NCI-H446 treated with DMSO at 0.1 percent for 48 hours (cell line): ENCODE measurements at places on chromosomes 2 and 18.

GRCh38 chr18:48869591-48869990, 81.2 kb downstream of the SMAD7 start:
- DNase-seq, result no peak

DNA sequence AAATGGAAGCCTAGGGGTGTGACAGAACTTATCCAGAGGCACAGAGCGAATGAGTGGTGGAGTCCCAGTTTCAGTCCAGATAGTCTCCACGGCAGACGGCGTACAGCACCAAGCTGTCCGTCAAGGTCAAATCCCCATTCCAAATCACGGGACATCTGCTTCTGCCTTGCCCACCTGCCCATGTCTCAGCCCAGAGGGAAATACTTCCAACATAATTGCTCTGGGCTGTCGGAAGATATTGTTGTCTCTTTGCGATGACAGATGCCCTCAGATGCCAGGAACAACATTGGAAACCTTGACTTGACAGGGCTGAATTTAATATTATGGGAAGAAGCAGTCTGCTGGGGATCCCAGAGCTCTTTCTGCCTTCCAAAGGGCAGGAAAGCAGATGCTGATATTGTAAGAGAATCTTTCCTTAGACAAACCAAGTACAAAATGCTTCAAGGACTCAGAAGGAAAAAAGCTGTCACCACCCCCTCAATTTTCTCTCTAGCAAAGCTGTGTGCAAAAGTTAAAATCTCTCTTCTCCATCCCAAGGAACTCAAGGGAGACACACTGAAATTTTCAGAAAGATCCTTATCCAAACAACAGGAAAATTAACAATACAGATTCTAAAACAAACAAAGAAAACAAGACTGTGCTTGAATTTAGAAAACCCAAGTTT, 364.0 kb downstream of the LRATD1 start:
- peak; percentile 21 for DNase-seq

DNA sequence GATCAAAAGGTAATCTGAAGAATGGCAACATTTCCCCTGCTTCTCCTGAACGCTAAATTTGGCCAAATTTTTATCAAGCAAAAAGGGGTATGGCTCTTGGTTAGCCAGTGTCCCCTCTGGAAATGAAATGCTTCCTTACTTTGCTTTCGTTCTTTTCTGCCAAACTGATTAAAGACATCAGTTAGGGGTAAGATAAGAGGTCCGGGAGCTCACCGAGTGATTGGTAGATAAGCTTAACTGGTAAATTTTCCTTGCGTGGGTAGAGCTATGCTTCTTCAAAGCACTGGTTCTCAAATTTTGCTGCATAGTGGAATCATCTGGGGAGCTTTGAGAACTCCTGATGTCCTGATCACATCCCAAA, 62.7 kb upstream of the MAPRE2 start:
- DNase-seq, result no peak

GRCh38 chr2:44578471-44579093, 216.8 kb downstream of the CAMKMT start:
- DNase-seq, result no peak

DNA sequence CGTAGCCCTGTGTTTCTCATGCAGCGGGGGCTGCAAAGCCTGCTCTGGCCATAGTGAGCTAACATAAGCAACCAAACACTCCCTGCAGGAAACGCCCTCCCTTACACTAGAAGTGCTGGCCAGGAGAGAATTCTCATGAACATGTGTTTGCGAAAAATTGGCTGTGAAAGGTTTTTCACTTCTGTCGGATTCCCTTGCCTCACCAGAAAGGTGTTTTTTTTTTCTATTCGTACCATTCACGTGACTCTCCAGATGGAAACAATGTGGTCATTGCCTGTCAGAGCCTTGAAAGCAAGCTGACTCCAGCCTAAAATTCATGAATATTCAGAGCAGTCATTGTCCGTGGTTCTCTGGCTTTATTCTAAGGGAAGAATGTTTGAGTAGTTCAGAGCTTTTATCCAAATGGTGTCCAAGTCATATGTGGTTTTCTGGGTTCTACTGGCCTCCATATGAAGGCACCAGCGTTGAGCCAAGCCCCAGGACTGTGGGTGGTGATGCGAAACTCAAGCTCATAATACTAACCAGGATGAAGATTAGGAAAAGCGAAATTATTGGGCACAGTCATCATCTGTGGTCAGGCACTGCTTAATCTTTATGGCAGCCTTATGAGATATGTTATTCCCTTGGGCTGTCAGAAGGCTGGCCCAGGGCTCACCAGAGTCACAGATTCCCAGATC, 236.4 kb downstream of the ALPK2 start:
- DNase-seq, result no peak

- DNase-seq, result no peak
Observed at GRCh38 chr18:72544092-72544886, at the start of gene CBLN2. Gene CBLN2 (minus strand): TSS chr18:72544342. CDS start chr18:72542160, 2,182 bp downstream.

DNA sequence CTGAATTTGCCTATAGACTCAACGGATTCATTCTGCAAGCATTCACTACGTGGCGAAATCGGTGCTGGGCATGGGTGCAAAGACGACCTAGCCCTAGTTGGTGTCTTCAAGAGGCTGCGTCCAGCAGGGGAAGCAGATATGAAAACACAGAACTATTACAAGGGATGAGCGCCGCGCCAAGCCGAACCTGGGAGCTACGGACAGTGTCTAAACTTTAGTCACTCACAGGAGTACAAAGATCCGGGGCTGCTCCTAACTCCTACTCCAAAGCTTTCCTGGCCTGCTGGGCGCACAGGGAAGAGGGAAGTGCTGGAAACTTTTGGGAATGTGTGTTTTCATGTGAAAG, 732 bp upstream of the ANXA4 start:
- DNase-seq, result no peak

GRCh38 chr2:76310894-76311633, 600.3 kb upstream of the GCFC2 start:
- DNase-seq, result no peak

DNA sequence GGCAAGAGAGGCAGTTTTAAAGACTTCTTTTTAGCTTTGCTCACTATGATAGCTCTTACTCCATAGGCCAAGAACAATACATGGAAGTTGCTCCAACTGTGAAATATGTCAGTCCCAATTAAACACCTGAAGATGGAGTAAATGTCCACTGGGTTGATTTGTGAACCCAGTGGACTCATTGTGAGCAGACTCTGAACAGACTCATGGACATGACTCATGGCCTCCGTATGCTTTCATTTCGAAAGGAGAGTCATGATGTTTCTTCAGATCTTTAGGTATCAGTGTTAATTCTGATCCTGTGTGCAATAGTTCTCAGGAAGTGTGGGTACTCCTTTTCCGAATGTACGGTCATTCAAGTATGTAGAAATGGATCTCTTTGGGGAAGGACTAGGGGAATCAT, 5.4 kb upstream of the CWC22 start:
- no peak for DNase-seq

DNA sequence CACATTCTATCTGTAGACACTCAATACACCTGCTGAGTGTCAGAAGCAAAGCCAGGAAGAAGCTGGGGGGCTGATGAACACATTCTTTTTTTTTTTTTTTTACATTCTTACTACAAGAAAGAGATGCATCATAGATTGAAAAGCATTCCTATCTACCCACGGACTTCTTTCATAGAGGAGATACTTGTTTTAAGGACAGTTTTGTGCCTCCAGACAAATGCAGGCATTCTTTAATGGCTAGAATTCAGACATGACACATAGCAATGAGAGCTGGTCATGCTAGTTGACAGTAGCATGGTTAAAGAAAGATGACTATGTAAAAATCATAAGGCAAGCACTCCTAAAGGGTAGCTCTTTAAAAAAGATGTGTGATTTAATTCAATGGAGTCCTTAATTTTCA, 110.2 kb downstream of the EPHA4 start:
- DNase-seq, result no peak

DNA sequence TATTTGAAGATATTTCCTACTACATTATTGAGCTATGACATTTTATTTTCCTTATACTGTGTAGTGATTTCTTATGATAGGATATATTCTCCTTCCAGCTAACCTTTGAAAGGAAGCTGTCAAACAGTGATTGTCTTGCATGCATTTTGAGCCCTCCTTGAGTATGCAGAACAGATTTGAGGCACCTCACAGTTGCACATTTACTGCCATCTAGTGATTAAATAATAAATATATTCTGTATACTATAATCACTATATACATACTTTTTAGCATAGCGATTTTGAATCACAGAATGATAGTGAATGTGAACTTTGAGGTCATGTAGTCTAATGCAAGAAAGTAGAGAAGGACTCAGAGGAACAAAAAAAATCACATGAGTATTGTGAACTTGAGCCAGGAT, 268.4 kb upstream of the CDH19 start:
- DNase-seq, result peak; percentile 25

DNA sequence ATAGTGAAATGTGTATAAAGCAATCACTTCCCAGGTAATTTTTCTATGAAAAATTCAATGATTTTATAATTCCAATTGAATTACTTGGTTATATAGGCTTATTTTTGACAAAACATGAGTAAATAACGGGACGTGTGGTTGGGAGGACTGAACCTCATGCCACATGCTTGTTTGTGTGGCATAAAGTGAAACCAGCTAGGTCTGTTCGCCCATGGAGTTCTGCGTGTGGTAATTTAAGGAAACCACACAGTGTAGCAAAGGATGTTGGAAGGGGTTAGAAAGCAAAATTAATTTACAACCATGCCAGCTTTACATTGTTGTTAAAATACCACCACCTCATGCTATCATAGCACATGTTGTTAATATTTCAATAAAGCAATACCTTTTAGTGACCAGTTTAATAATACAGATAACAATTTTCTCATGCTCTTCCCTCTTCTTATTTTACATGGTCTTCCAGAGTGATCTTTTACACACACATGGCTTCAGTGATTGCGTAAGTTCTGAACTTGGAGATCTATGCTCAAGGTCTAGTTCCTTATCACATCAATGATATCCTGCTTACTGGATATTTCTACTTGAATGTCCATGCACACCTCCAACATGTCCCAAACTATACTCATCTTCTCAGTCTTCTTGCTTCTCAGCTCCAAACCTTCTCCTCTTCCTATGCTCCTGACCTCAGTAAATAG, 156.4 kb upstream of the ITGA4 start:
- DNase-seq, result no peak

DNA sequence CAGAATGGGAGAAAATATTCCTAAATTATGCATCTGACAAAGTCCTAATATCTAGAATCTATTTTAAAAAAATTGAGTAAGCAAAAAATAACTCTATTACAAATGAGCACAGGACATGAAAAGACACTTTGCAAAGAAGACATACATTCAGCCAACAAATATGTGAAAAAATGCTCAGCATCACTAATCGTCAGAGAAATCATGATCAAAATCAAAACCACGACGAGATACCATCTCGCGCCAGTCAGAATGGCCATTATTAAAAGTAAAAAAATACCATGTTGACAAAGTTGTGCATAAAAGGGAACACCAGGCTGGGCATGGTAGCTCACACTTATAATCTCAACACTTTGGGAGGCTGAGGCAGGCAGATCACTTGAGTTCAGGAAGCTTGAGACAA, 63.5 kb downstream of the EVA1A start:
- no peak for DNase-seq

DNA sequence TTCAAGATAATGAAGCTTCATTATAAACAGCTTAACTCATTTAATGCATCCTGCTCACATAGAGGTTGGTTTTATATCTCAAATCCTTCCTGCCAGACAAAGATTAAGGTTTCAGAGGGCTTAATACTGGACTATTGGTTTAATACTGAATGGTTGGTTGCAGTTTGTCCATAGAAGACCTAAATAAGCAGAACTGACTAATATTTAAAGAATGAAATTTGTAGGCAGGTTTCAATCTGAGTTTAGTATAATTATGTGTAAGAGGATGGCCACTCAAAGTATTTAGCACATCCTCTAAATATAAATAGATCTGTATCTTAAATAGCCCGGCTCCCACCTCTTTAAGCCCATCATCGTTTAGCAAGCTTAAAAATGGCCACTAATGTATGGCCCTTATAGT, 92.5 kb downstream of the EPB41L5 start:
- DNase-seq, result no peak

- DNase-seq, result no peak
Observed at GRCh38 chr2:4908461-4908860, 783.7 kb upstream of the SOX11 start.

DNA sequence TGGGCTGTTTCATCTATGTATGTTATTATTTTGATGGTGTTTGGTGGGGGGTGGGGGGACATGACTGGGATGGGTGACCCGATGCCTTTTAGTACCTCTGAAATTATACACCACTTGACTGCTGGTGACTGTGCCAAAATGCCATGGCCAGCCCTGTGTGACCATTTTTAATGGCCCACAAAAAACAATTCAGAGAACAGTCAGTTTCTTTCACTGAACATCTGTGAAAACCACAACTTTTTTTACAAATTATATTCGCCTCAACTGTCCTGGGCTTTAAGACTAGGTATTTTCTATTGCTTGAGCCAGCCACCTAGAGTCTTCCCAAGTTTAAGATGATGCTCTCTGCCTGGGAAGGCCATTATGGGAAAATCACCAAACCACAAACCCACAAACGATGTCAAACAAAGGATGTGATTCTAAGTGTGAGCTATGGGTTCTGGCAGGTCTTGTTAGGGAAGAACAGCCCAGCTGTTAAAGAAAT, 33.9 kb downstream of the FN1 start:
- no peak for DNase-seq

DNA sequence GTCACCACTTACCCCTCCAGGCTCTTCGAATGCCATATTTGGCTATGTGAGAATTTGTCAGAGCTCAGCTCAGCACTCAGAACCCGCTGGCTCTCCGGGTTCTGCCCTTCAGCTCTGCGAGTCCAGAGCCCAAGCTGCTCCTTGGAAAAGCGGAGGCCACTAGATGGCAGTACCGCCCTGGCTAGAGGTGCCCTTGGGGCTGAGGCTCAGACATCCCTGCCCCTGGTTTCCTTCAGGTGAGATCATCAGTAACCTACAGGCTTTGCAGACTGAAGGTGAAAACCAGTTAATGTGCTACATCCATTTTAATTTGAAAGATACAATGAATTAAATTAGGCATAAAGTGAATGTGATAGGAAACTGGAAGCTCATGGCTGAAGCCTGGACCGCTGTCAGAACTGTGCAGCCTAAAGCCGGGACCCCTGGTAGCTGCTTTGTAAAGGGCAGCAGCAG, 285.6 kb downstream of the AGAP1 start:
- DNase-seq, result peak; percentile 0
